ENCODE measurements at places on chromosomes 4 and X.
A peak's percentile ranks its signal among the peaks of the same experiment; 100 is the strongest.

- no peak for DNase-seq
Measured at GRCh38 chrX:8235026-8235425, 64.0 kb upstream of the VCX2 start.

DNA sequence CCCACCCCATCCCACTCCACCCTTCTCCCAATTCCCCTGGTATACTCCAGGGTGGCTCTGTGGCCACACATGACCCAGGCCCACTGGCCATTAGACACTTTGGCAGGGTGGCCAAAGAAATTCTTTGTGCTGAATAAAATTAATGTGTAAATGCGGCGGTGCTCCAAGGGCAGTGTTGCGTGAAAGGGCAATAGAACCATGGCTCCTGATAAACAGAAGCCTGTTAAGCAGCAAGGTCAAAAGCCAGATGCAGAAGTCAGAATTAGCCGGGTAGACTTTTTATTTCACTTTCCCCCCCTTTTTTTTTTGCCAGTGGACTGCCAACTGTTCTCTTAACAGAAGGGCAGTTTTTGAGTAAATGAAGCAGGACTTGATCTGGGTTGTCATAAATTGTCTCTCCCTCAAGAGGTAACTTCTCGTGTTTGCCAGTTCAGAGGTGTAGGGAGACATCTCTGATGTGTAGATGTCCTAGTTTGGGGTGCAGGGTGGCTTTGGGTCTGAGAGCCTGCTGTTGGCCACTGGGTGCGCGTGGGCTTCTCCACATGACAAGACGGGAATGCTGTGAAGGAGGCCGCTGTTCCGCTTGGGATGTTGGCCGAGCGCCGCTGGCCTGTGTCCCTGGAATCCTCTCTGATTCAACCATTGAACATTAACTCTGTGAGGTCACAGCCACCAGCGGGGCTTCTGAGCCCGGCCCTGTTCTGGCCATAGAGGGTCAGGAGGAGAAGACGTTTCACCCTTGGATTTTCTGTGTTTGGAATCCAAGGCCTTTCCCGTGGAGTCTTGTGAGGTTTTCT, 139.5 kb downstream of the TBL1X start:
- no peak for DNase-seq

- peak; percentile 19 for DNase-seq
Measured at GRCh38 chr4:121189326-121190215, 25.4 kb upstream of the TNIP3 start.

DNA sequence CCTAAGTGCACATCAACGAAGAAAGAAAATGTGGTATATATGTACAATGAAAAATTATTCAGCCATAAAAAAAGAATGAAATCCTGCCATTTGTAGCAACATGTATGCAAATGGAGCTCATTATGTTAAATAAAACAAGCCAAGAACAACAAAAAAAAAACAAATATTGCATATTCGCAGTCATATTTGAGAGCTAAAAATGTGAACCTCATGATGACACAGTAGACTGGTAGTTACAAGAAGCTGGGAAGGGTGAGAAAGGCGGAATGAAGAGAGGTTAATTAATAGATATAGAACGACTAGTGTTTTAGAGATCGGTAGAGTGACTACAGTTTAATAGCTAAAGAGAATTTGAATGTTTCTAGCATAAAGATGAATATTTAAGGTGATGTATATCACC, 89.2 kb downstream of the PDS5A start:
- no peak for DNase-seq
